ENCODE measurements at places on chromosomes 6 and 20. TPM values are rescaled to one million over a fixed set of nuclear protein-coding genes. Genes with fewer than 3 reads are reported as not detected.
A peak's percentile ranks its signal among the peaks of the same experiment; 100 is the strongest.

DNA sequence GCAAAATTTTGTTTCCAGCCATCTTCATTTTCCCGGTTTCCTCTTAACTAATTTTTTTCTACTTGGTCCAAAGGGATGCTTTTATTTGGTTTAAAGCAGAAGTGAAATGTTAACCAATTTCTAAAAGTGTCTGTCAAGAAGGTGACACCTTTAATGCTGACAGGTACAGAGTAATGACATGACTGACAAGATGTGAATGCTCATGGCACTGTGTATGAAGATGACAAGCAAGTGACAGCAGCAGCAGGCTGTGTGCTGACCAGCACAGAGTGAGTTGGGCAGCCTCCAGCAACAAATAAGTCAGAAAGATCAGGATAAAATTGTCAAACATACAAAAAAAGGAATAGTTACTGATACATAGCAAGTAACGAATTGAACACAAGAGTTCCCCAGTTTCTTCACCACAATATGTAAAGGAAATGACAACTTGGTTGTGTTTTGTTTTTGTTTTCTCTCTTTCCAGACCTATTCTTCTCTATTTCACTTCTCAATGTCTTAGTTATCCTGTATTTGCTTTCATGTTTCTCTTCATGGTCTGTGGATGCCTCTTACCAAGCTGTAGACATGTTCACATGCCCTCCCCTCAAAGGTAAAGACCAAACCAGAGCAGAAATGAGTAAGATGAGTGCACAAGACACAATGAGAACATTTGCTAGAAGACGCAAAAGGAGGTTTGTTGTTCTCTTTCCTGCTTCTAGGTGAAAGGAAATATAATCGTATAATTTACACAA lies 174.9 kb downstream of the FRK start:
- no peak for DNase-seq

MTFR2 gene
- 0.58 TPM for total RNA-seq

DNA sequence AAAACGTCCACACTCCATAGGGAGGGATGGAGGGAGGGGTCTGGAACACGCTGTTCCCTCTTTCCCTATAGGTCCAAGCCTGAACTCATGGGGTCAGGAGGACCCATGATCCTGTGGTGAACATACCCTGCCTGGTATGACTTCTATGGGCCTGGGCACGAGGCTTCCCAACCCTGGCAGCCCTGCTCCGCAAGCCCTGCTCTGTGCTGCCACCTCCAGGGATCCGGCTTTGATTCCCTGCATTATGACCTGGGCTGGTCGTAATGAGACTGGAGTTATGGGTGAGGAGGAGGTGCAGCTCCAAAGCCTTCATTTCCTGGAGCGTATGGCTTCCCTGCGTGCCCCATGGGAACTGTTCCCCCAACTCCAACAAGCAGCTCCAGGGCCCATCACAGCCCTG lies 54.9 kb downstream of the CDH22 start:
- no peak for DNase-seq

DNA sequence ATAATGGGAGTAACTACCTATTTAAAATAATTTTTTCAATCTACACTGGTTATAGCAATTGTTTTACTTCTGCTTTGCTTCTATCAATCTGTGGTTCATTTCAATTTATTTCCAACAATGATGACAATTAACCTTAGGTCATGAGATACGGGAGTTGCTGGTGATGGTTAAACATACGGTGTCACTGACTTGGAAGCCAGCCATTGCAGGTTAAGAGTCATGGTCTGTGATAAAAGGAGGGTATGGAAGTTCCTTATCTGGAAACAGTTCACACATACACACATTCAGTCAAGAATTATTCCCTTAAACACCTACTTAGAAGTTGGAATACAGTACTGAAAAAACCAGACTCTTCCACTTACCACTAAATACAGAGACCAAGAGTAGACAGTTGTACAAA lies 180.0 kb downstream of the KIF16B start:
- DNase-seq: peak; percentile 59

PAK5 gene
- 12.5 TPM for total RNA-seq

GRCh38 chr20:458776-459175 lies 3.6 kb downstream of the TBC1D20 start:
- no peak for DNase-seq

C6orf141 gene
- total RNA-seq: 70.0 TPM

ATP9A gene
- 49.5 TPM for total RNA-seq

DNA sequence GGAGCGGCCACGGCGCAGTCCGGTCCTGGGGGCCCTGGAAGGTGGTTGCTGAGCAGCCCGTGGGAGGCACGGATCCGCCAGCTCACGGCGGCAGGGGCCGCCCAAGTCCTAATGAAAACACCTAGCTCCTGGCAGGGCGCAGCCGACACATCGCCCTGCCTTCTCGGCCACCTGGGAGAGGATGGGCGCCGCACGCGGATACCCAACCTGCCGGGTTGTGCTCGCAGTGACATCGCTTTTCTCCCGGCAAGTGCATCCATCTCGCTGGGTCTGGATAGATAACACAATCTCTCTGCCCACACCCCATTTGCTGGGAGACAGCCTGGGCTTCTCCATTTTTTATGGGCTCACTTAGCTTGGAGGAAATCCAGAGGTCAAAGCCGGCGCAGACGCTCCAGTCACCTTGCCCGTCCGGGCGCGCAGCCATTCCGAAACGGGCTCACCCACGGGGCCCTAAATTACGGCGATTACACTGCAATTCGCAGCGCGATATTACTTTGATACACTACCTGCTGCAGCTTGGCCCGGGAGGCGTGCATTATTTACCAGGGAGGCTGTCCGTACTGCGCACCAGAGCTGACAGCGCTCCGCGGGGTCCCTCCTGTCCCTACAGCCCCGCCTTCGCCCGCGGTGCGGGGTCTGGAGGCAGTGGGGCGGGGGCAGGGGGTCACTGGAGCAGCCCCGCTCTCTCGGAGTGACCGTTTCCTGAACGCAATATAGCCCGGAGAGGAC lies 36.2 kb upstream of the CCDC167 start:
- no peak for DNase-seq

- DNase-seq: no peak
These were observed 13.0 kb upstream of the ABHD16B start for GRCh38 chr20:63848003-63848911.

THBS2 gene
- total RNA-seq: 21.9 TPM

RPRD1B gene
- 30.5 TPM for total RNA-seq

GRCh38 chr6:100504786-100505737 lies 40.3 kb upstream of the SIM1 start:
- no peak for DNase-seq

LZTS3 gene
- total RNA-seq: 54.1 TPM

APCDD1L gene
- total RNA-seq: 1.1 TPM

DNA sequence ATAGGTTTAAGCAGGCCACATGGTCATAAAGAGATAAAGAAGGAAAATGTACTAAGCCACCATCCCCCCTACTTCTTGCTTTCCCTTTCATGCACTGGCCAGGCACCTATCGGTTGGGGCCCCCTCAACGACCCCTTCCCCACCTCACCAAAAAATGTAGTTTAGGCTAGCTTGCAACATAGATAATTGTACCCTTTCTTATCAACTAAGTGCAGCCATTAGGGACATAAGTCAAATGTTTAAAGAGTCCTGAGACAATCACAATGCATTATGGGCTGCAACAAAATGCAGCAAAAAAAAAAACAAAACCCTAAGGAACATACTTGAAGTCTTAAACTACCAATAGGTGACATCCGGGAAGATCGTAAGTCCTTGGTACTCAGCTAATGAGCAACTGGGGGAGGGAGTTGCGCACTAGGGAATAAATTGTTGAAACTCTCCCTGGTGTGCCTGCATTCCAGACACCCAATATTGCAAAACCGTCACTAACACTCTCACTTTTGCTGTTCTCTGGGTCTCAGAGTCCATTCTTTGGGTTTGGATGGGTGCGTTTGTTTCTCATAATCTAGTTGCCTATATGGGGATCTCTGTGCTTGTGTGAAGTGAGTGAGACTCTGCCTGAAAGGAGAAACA lies 12.4 kb upstream of the HLA-G start:
- no peak for DNase-seq

DNA sequence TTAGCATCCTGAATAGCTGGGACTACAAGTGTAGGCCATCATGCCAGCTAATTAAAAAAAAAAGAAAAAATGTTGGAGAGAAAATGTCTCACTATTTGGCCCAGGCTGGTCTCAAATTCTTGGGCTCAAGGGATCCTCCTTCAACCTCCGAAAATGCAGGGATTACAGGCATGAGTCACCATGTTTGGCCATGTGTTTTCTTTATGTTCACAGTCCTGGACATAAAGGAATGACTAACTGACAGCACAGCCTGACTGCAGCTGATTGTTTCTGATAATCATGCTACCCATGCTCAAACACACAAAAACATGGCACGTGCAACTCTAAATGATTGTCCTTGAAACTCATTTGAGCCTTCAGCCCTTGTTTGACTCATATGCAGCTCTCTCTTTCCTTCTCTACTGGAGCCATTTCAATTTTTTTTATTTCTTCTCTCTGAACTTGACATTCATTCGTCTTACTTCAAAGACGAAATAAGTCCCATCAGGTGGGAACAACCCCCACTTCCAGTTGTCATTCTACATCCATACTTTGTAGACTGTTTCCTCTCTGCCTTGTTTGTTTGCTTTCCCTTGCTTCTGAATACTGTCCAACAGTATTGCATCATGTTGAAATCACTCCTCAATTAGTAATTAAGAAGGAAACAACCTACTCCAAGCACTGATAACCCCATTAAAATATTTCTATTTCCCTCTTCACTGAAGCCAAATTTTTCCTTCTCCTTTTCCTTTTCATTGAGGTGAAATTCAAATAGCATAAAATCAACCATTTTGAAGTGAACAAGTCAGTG lies 413.0 kb downstream of the BMP2 start:
- DNase-seq: no peak

- no peak for DNase-seq
These were observed 330.7 kb downstream of the UTRN start for GRCh38 chr6:144615870-144616269.

SLC24A3 gene
- total RNA-seq: 19.9 TPM

Measured in mucosa of gallbladder (tissue), 1 donor.